ENCODE measurements at places on chromosomes 3 and 15. TPM values are rescaled to one million over a fixed set of nuclear protein-coding genes. Genes with fewer than 3 reads are reported as not detected.

The NOX5 gene
- 29.2 TPM for total RNA-seq

DNA sequence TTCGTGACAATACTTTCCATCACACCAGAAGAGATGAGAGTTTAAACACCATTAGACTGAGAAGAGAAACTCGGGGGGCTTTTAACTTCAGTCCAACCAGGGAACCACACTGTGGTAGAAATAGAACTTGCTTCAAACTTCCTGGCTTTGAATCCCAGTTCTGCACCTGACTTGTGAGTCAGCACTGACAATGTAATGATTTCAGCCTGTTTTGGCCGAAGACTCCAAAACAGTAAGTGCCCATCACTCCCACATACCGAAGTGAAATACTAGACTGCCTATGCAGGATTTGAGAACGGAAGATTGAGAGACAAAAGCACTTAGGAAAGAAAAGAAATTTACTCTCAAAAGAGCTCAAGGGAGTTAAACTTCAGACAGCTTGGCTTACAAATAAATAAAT, 27.0 kb downstream of the C2CD4B start:
- H3K4me1 ChIP-seq, result no peaks in the 10 kb centered on the region
- no peak overlapping the region for H3K27ac ChIP-seq
- DNase-seq, result no peak

- peaks cover 6% of the 10 kb centered on the region for H3K4me1 ChIP-seq
- no peaks in the 10 kb centered on the region for H3K27me3 ChIP-seq
- H3K27ac ChIP-seq, result no peak overlapping the region
- no peak overlapping the region for H3K4me3 ChIP-seq
Measured at GRCh38 chr3:114962189-114962588, 184.9 kb downstream of the ZBTB20 start.

The PPM1M gene
- 48.2 TPM for total RNA-seq

GRCh38 chr15:87949575-87950223, 306.8 kb downstream of the NTRK3 start:
- no peak overlapping the region for H3K27ac ChIP-seq
- no peak overlapping the region for H3K4me3 ChIP-seq
- no peaks in the 10 kb centered on the region for H3K4me1 ChIP-seq

The ENTPD3 gene
- total RNA-seq, result 2.2 TPM

The LTK gene
- total RNA-seq, result 7.0 TPM

The PARP15 gene
- total RNA-seq, result 59.3 TPM

DNA sequence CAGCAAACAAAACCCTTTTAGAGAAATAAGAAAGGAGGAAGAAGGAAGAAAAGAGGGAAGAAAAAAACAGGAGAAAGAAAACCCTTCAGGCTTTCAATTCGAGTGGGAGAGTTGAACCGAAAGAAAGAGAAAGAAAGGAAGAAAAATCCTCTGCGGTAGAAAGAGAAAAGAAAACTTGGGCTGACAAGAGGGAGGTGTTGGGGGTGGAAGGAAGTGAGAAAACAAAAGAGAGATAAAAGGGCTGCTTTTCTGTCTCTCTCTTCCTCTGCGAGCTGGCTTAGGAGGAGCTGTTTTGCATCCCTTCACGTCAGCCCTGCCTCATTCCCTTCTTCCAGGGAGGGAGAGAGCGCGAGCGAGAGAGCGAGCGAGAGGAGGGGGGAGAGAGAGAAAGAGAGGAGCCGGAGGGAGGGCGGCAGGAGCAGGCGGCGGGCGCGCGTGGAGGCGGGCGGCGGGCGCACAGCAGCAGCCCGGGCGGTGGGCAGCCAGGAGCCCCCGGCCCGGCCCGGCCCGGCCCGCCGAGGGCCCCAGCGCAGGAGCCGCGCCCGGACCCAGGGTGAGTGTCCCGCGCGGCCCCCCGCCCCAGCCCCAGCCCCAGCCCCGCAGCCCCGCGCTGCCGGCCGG, at the start of gene ZNF710:
Gene ZNF710 (plus strand): TSS at position 263 of the 621 bp plus-strand sequence. CDS start 65,814 bp downstream, outside the sequence.
- H3K27ac ChIP-seq, result peak within 1 kb of the TSS; percentile 94

GRCh38 chr15:98727115-98728040, 79.0 kb downstream of the IGF1R start:
- H3K4me1 ChIP-seq, result peaks cover 39% of the 10 kb centered on the region
- no peak overlapping the region for H3K4me3 ChIP-seq
- H3K36me3 ChIP-seq, result no peaks in the 10 kb centered on the region
- no peaks in the 10 kb centered on the region for H3K27me3 ChIP-seq
- H3K27ac ChIP-seq, result peak overlapping the region; percentile 61

All from spleen (tissue), 13 donors.